HCT116 (cell line): ENCODE measurements at places on chromosomes 2 and 18.

DNA sequence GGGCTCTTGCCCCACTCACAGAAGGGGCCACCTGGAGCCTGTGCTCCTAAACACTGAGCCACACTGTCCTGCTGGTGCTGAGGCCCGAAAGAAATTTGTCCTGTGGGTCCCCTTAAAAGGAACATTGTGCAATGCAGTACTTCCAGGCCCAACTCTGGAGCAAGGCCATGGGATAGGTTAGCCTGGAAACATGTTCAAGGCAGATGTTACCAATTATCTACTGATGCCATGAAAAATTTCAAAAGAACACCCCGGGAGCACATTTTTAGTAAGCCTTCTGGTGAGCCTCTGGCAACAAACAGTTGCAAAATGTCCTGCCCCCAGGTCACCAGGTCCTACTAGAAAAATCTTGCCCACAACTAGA lies 12.3 kb upstream of the PTMA start:
- H3K27me3 ChIP-seq: no peaks in the 10 kb centered on the region
- no peaks in the 10 kb centered on the region for H3K36me3 ChIP-seq
- DNase-seq: no peak
- no peak overlapping the region for H3K4me3 ChIP-seq
- H3K27ac ChIP-seq: no peak overlapping the region

DNA sequence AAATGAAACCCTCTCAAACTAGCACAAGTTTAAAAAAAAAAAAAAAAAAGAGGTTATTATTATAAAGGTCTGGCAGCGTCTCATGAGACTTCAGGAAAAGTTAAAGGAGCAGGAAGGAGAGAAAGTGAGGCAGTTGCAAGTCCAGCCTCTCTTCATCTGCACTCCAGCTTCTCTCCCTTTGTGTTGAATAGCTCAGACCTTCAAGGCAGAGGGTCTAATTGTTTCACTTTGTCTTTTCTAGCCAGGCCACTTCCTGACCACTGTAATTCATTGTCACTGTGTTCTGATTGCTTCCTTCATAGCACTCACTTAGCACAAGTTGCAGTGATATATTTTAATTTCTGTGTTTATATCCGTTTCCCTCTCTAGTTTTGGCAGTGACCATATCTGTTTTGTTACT lies 99.9 kb downstream of the SPATS2L start:
- no peaks in the 10 kb centered on the region for H3K27me3 ChIP-seq
- no peak for DNase-seq
- H3K4me1 ChIP-seq: peaks cover 94% of the 10 kb centered on the region
- no peaks in the 10 kb centered on the region for H3K36me3 ChIP-seq
- peak overlapping the region; percentile 93 for H3K27ac ChIP-seq

- no peaks in the 10 kb centered on the region for H3K4me1 ChIP-seq
- no peak overlapping the region for H3K27ac ChIP-seq
Measured at GRCh38 chr2:109636317-109636716, 22.2 kb downstream of the SOWAHC start.

GRCh38 chr2:141652308-141652707 lies 478.5 kb downstream of the LRP1B start:
- H3K36me3 ChIP-seq: no peaks in the 10 kb centered on the region
- H3K4me3 ChIP-seq: no peak overlapping the region
- H3K27ac ChIP-seq: no peak overlapping the region
- no peaks in the 10 kb centered on the region for H3K27me3 ChIP-seq
- H3K4me1 ChIP-seq: no peaks in the 10 kb centered on the region
- DNase-seq: no peak

DNA sequence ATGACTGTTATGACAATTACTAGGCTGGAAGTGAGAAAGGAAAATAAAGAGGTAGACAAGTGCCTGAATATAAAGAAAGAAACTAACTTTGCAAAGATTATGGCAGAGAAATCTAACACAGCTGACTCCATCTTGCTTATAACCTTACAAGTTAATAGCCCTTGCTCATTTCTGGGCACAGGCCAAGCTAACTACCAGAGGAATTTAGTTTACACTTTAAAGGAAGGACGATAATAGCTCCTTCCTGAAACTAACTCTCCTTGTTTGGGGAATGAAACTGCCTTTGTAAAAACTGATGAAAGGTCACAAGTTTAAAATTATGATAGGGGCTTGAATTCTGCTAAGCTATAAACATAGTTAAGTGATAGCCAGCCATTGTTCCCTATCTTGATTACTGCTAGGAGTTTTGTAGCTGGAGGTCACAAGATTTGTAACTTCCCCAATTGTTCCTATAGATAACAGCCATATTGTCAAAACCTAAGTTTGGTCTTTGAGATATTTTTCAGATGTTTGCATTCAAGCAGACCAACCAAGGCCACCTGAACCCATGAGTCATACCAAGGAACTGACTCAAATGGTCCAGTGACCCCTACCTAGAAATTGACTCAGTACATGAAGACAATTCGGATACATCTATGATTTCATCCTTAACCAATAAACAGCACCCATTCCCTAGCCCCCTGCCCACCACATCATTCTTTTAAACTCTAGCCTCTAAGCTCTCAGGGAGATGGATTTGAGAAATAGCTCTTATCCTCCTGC lies 209.2 kb upstream of the LRATD1 start:
- no peak for DNase-seq
- no peaks in the 10 kb centered on the region for H3K27me3 ChIP-seq
- H3K27ac ChIP-seq: no peak overlapping the region
- no peaks in the 10 kb centered on the region for H3K4me1 ChIP-seq

- peaks cover 7% of the 10 kb centered on the region; the same call in 1 of the 2 replicates for H3K4me1 ChIP-seq
- H3K4me3 ChIP-seq: no peak overlapping the region
- no peak for DNase-seq
- no peak overlapping the region for H3K27ac ChIP-seq
- H3K36me3 ChIP-seq: no peaks in the 10 kb centered on the region
Measured at GRCh38 chr2:120820953-120821279, 85.2 kb downstream of the GLI2 start.
